ENCODE measurements at places on chromosomes 7 and 10.

DNA sequence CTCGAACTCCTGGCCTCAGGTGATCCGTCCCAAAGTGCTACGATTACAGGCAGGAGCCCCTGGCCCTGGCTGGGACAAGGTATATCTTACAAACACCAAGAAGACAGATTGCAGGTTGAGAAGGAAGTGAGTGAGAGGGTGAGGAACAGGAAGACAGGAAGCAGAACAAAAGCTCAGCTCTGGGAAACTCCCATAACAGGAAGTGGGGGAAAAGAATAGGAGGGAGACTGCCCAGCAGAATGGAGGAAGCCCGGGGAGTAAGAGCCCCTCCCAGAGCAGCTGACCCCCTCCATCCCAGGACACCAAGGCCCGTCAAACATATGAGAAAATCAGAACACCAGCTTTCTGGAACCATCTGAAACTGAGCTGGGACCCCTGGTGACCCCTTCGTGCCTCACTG is 2.9 kb downstream of the TECPR1 start:
- DNase-seq: no peak

- peak; percentile 62 for DNase-seq
Measured at GRCh38 chr7:17144322-17144721, 154.1 kb upstream of the AHR start.

DNA sequence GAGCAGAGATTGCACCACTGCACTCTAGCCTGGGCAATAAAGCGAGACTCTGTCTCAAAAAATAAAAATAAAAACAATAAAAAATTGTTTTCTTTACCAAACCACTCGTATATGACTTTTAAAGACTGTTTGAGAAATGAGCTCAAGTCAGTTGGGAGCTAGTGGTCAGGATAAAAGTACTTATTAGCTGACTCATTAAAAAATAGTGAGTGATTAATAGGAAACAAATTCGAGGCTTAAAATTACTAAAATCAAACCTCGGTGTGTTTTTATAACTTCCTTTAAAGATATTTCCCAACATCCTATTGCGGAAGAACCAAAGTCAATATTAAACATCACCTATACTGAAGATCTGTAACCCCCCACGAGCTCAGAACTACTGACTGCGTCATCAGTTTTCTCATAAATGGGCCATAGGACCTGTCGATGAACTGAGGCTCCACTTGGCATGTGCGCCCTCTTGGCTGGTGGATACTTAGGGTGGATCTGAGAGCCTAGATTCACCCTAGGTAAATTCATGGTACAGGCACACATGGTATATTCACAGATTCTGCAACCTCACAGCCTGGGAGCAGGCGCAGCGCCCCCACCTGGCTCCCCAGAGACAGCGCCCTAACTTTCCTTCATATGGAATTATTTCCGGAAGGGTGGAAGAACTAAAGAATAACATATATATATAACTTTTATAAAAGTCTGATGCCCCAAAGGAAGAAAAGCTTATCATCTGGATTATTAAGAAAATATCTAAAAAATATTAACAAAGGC is 9.2 kb downstream of the MKI67 start:
- DNase-seq: no peak

- no peak for DNase-seq
Measured at GRCh38 chr7:36249091-36249490, 96.0 kb downstream of the EEPD1 start.

DNA sequence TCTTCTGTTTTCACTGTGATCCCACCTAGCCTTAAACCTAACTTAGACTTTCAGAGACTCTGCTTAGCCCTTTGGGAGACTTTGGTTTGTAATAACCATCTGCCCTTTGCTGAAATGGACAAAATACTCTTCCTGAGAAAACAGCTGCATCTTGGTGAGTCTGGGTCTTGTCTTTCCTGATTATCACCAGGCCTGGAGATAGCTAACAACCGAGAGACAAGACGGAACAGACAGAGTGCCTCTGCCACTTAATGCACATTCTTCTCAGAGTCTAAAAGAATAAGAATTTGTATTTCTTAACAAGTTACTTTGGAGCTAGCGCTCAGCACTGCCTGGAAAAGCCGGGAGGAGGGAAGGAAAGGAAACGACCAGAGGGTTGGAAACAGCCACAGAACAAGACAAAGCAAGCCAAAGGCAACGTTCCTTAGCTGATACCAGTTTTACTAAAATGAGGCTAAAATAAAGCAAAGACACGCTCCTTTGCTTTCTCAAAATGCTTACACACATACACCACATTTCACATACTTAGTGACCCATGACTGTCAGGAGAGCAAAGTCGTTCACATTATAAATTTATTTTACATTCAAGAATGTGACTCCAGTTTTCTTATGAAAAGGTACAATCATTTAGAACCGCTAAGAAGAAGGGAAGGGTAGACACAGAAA is 70.3 kb upstream of the DGKI start:
- no peak for DNase-seq

GRCh38 chr10:133039107-133039802 is 48.5 kb upstream of the ADGRA1 start:
- DNase-seq: no peak

GRCh38 chr10:79069325-79070080 is 737 bp downstream of the ZMIZ1 start:
- peak; percentile 52 for DNase-seq

DNA sequence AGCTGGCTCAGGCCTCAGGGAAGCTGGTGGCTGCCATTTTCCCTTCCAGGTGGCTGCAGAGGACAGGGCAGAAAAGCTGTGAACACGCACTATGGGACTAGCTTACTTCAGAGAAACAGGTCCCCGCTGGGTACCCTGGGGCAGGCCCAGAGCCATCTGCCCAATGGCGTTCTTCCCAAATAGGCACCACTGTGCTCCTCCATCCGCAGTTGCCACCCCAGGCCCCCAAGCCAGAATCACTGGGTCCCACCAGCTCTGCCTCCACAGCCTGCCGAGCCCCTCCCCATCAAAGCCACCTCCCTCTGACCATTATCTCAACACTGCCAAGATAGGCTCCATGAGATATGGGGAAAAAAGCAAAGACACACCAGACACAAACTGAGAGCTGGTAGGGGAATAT is 11.4 kb downstream of the BUD31 start:
- no peak for DNase-seq

GRCh38 chr10:125762692-125763648 is 12.7 kb downstream of the MMP21 start:
- DNase-seq: no peak

GRCh38 chr7:134827889-134828288 is 48.5 kb downstream of the CALD1 start:
- no peak for DNase-seq

DNA sequence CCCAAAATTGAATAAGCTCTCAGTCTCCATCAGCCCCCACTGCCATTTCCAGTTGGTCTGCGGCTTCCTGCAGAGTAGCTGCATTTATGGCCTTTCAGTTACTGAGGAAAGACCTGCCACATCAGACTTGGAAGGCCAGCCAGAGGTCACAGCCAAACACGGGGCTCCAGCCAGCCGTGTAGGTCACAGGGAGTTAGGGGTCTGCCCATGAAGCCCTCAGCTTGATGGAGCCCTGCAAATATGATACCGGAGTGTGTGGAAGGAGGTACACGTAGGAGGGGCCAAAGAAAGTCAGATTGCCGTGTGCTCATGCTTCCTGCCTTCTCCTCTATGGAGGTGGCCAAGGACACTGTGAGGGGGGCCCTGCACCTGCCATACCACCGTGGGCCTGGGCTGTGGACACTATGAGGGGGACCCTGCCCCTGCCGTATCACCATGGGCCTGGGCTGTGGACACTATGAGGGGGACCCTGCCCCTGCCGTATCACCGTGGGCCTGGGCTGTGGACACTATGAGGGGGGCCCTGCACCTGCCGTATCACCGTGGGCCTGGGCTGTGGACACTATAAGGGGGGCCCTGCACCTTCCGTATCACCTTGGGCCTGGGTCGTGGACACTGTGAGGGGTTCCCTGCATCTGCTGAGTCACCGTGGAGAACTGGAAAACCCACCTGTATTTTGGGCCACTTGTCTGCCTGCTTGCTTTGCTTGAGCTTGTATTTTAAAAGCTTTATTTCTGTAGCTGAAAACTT is 335.7 kb upstream of the SHH start:
- no peak for DNase-seq

DNA sequence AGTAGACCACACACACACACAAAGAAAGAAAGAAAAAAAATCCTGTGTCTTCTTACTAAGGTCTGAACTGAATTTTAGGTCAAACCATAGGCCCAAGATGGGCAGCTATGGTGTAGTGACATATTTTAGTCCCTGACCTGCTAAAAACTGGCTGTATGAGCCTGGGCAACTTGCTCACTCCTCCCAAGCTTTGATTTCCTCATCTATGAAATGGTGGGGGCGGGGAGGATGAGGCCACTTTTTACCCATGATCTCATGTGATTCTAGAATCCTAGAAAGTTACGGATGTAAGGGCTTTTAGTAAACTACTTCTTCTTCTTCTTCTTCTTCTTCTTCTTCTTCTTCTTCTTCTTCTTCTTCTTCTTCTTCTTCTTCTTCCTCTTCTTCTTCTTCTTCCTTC is 6.1 kb upstream of the CCL24 start:
- no peak for DNase-seq

- no peak for DNase-seq
Measured at GRCh38 chr7:107196834-107197610, 28.2 kb downstream of the HBP1 start.

- DNase-seq: no peak
Measured at GRCh38 chr7:92485974-92486373, 8.2 kb upstream of the ERVW-1 start.

DNA sequence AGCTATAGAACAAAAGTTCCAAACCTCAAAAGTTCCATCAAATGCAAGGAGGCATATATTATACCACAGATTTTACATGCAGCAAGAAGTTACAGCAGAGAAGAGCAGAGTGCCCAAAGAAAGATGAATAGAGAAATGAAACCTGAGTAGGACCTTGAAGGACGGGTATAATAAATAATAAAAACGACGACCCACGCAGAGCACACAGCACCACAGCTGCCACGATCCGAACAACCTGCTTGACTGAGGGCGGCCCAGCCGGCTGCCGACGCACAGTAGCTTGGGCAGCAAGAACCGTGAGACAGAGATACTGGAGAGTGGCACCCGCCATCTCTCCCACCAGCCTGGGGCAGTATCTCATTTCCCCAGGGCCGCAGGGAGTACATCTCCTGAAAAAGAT is 79.0 kb downstream of the HIPK2 start:
- DNase-seq: no peak

DNA sequence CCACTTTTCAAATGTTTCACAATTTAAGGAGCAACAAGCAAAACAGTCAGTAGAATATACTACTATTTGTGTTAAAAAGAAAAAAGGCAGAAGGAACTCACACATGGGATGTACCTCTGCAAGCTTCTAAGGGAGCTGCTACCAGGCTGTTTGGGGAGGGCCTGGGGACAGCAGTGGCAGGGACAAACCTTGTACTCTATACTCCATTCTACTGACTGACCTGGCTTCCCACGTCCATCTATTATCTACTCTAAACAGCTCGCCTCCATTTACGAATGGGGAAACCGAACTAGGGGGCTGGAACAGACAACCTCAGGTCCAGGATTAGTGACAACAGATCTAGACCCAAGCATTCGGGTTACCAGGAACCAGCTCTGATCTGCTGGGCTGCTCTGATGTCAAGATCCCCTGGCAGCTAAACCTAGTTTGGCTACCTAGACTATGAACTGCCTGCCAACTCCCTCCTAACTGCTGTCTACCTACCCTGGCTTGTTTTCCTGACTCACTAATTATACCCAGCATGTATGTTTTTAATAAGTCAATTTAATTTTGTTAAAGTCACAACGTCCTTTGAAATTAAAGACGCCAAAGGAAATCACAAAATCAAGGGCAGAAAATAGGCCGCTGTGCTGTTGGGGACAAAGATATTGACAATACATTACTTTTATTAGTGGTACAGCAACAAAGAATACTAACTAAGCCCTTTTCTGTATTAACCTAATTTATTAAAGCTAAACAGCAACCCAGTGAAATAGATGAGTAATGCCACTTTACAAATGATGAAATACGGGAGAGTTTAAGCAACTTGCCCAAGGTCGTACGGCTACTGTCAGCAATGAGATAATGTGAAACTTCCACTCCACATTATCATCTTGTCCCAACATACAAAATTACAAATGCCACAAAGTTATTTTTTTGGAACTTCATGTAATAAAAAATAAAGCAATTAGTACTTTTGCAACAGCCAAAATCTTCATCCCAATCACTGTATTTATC is 5.3 kb downstream of the PSAP start:
- DNase-seq: no peak

DNA sequence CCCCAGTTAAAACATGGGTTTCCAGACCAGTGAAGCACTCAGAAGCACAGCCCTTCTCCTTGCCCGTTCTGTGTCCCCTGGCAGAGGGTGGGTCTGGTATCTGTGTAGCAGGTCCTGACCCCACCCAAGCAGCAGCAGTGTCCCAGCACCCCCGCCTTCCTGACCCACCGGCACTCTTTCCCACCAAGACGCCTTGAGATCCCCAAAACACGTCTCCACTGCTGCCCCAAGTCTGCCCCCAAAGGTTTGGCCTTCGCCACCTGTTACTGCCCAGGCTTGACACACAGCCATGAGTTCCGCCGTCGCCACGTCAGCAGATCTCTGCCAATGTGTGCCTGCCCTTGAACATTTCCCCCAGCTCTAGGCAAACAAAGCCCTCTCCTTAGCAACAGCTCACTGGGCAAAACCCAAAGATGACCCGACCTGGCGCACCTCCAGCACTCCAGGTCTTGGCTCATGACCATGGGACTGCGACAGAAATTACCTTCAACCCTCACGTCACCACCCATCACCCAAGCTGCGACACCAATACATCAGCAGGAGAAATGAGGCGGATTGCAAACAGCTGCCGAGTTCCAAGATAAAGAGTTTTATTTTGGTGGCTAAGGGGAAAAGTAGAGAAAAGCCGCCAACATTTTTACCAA is 75.6 kb downstream of the CTBP2 start:
- no peak for DNase-seq

- DNase-seq: peak; percentile 43
Measured at GRCh38 chr10:129963641-129964501, at the start of gene EBF3. Gene EBF3, minus strand, starts transcription at chr10:129964274. Its CDS starts 506 bp downstream, at chr10:129963768.

GRCh38 chr7:104294291-104294690 is 34.1 kb upstream of the LHFPL3 start:
- DNase-seq: no peak

DNA sequence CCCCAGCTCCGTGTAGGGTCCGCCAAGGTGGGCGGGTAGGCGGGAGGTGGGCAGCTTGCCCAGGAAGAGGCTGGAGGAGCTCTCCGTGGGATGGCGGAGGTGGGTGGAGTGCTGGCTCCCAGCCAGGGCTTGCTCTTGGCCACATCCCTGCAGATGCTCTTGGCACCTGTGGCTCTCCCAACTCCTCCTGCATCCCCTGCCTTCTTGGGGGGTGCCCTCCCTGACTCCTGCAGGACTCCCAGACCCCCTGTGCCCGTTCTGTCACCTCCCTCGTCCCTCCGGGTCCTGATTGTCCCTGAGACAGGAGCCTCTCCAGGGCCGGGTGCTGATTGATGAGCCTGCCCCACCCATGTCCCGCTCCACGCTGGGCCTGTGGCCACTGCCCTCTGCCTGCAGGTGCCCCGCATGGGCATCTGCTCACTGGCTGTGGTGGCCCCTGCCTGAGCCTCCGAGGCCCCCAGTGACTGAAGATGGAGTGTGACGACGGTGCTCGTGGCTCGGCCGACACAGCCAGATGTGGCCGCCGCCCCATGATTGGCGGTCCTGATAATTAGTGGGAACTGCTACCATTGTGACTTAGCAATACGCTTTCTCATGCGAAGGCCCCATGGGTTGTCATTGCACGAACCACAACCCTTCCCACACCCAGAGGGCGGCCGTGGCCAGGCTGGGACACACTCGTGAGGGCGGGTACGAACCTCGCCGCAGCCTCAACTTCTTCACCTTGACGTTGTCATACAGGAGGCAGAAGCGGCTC is 23.6 kb downstream of the CFAP46 start:
- no peak for DNase-seq

Data from activated CD4-positive, alpha-beta T cell treated with anti-CD3 and anti-CD28 coated beads, Interleukin-2, amount 50 U/mL, for 48 hours (primary cell).